Osteocyte (in vitro differentiated cells): ENCODE measurements at places on chromosomes 1 and 21. TPM values are rescaled to one million over a fixed set of nuclear protein-coding genes. Genes with fewer than 3 reads are reported as not detected.

Gene UTS2
- total RNA-seq: not detected in 2 replicates

Gene OR2M3
- total RNA-seq: not detected in 2 replicates

DNA sequence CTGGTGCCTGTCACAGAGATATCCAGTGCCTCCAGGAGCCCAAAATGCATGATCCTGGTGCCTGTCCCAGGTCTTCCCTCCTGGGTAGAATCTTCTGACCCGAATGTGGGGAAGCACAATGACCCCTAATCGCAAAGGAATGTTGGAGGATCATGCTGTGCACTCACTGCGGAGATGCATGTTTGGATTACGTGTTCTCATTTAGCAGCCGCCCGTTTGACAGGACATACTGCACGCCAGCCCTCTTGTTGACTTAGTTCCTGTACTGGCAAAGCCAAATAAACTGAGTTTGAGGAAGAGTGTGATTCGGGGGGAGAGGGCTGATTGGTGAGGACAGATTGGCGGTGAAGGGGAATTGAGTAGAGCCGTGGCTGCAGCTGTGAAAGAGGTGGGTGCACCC lies 85.9 kb upstream of the SIM2 start:
- DNase-seq: no peak

DNA sequence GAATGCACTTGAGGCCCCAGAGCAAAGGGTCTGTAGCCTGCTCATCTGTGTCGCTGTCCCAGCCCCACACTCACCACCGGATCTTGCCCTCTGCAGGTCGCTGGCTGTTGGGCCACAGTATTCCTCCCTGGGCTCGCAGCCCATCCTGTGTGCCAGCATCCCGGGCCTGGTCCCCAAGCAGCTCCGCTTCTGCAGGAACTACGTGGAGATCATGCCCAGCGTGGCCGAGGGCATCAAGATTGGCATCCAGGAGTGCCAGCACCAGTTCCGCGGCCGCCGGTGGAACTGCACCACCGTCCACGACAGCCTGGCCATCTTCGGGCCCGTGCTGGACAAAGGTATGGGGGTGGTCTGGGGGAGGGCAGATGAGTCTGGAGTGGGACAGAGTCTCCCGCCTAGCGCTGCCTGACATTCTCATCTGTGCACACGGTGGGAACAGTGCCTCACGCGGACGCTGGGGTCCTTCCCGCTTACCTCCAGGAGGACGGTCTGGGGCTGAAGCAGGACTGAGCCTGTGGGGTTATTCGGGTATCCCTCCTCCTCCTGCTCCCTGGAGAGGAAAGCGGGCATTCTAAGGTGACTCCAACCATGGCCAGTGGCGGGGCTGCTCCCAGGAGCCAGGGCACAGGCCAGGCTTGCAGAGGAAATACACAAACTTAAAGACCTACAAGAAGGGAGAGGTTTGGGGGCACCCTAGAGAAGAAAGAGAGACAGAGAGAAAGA lies 15.9 kb downstream of the WNT3A start:
- no peak for DNase-seq

DNA sequence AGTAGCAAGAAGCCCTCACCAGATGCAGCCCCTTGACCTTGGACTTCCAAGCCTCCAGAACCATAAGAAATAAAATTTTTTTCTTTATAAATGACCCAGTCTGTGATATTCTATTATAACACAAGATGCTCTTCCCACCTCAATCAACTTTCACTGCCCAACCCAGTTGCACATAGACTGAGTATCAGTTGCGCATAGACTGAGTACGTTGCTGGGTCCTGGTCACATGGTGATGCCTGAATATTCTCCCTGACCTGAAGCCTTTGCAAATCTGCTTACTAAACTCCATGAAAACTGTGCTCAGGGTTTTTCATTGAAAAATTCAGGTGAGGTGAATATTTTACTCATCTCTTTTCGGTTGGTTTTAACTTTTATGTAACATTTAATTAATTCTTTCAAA lies 59.2 kb downstream of the ETS2 start:
- no peak for DNase-seq

GRCh38 chr1:15445390-15446122 lies 7.3 kb downstream of the CTRC start:
- DNase-seq: no peak

DNA sequence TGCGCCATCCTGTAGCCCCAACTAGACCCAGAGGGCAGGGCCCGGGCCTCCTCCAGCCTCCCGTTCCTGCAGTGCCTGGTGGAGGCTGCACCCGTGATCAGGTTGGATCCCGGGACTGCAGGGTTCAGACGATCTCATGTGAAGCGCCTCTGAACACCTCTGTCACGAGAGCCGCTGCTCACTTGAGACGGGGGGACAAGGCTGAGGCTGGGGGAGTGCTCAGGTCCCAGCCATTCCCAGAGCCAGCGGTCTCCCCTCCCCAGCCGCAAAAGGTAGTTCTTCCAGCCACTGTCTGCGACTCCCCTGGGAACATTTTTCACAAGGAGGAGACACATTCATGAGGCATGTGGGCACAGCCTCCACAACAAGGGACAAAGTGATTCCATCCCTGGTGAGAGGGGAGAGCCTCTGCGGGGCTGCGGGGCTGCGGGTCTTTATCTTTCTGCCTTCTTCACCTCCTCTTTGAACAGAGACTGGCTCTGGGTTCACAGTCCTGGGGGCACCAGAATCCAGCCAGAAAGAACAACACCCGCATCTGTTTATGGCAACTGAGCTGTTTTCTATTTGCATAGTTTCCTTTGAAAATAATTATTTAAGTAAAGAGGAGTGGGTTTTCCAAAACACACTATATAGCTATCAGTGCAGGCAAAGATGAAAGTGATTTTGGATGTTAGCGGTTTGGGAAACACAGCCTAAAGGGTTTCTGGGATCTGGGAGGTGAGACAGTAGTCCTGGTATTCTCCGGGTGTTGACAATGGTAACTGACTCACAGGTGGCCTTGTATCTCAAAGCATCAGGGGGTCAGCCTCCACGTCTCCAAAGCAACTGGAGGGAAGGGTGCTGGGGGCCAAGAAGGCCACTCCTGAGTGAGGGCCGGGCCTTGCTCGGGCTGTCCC lies 13.0 kb upstream of the LDLRAP1 start:
- no peak for DNase-seq
